ENCODE measurements at places on chromosomes 13 and 19. TPM values are rescaled to one million over a fixed set of nuclear protein-coding genes. Genes with fewer than 3 reads are reported as not detected.
A peak's percentile ranks its signal among the peaks of the same experiment; 100 is the strongest.

DNA sequence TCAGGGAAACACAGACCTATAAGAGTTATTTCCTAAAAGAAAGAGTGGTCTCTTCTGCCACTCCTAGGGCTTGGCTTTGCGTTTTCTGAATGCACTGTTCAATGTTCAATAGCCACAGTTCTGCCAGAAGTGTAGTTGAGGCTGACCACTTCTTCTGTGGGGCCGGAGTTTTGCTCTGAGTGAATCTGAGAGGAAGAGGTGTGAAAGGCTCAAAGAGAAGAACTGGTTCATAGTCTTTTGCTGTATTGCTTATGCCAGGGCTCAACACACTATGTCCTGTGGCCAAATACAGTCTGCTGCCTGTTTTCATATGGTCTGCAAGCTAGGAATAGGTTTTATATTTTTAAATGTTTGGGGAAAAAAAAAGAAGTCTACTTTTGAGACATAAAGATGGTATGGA is 128.2 kb downstream of the STOML3 start:
- H3K27ac ChIP-seq: no peak overlapping the region
- H3K36me3 ChIP-seq: no peaks in the 10 kb centered on the region
- H3K4me3 ChIP-seq: no peak overlapping the region
- H3K27me3 ChIP-seq: peaks cover 2% of the 10 kb centered on the region
- no peak for DNase-seq

The SERPINE3 gene
- not detected for total RNA-seq

The HMG20B gene
- 54.1 TPM for total RNA-seq

- no peak overlapping the region for H3K27ac ChIP-seq
- peaks cover 10% of the 10 kb centered on the region for H3K27me3 ChIP-seq
- no peaks in the 10 kb centered on the region for H3K36me3 ChIP-seq
- DNase-seq: no peak
These were observed 125.5 kb downstream of the ENOX1 start for GRCh38 chr13:43661161-43661830.

- H3K27ac ChIP-seq: peak overlapping the region; percentile 65
- H3K4me1 ChIP-seq: peaks cover 25% of the 10 kb centered on the region
- DNase-seq: no peak
- no peak overlapping the region for H3K4me3 ChIP-seq
- H3K36me3 ChIP-seq: peaks cover 30% of the 10 kb centered on the region
- H3K27me3 ChIP-seq: no peaks in the 10 kb centered on the region
These were observed 30.8 kb downstream of the DNAJC3 start for GRCh38 chr13:95707442-95708390.

GRCh38 chr19:36773223-36773579 is 594 bp upstream of the ZNF850 start:
- peaks cover 44% of the 10 kb centered on the region for H3K36me3 ChIP-seq
- H3K4me1 ChIP-seq: peaks cover 28% of the 10 kb centered on the region
- H3K27me3 ChIP-seq: no peaks in the 10 kb centered on the region
- peak overlapping the region; percentile 94 for H3K27ac ChIP-seq

The SLAIN1 gene
- 22.7 TPM for total RNA-seq

DNA sequence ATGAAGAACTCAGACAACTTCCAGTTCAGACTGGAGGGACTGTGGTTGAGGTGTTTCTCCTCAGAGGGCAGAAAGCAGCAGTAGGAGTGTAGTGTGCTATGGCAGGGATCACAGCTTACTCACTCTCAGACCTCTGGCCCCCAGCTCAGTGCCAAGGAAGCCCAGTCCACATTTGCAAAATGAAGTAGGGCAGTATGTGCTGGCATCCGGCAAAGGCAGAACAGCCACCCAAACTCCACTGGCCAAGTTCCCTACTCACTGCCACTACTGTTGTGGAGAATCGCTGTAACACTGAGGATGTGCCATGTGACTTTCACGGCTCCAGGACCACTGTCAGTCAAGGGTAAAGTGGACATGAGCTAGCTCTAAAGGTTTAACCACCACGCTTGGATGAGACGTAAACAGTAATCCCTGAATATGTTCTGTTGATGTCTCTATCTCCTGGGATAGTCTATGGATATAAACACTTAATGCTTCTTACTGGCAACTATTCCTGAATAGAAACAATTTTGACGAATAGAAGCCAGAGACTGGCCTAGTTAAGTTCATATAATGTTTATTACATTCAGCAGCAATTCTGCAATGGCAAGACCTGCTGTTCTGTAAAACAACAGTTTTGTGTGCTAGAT is 67.0 kb upstream of the SLC15A1 start:
- H3K36me3 ChIP-seq: peaks cover 46% of the 10 kb centered on the region
- peaks cover 3% of the 10 kb centered on the region for H3K4me1 ChIP-seq
- H3K27me3 ChIP-seq: no peaks in the 10 kb centered on the region
- no peak for DNase-seq
- H3K4me3 ChIP-seq: no peak overlapping the region
- no peak overlapping the region for H3K27ac ChIP-seq
